Fibroblast of skin of left quadriceps (primary cell): ENCODE measurements at places on chromosomes 7 and 10.

DNA sequence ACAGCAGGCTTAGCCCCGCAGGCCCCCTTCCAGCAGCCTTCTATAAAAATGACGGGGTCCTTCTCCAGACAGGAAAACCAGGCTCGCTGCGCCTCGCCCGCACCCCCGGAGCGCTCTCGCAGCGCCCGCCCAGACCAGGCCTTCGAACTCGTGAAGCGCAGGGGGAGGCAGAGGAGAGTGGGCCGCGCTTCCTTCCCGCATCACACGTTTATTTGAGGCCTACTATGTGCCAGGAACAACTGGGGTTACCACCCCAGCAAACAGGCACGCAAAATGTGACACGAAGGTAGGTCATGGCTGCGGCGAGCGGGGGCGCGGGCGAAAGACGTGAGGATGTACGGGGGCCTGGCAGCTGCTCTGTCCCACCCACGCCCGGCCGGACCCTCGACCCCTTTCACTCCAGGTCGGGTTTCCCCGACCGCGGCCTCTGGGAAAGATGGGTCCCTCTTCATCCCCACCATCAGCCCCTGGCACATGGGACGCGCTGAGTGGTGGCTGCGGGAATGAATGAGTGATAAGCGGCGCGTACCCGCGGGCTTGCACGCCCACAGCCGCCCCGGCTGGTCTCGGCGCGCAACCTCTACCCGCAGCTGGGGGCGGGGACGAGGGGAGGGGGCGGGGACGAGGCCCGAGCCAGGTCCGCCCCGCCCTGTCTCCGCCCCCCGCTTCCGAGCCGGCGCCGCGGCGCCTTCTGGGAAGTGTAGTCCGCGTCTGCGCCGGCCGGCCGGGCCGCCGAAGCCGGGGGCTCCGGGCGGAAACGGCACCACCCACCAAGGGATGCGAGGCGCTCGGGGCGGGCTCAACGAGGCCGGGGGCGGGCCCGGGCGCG, 59.1 kb downstream of the ZNF467 start:
- peak; percentile 83 for DNase-seq

DNA sequence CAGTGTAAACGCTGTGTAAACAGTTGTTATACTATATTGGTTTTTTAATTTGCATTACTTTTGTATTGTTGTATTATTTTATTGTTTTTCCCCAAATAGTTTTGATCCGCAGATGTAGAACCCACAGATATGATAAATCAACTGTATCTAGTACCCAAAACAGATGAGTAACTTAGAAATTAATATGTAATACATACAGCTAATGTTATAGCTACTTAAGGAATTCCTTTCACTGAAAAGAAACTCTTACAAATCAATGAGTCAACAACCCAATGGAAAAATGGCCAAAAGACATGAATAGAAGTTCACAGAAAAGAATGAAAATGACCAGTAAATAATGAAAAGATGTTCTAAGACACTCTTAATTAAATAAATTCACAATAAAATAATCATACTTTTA, 32.3 kb upstream of the ARL4A start:
- no peak for DNase-seq

DNA sequence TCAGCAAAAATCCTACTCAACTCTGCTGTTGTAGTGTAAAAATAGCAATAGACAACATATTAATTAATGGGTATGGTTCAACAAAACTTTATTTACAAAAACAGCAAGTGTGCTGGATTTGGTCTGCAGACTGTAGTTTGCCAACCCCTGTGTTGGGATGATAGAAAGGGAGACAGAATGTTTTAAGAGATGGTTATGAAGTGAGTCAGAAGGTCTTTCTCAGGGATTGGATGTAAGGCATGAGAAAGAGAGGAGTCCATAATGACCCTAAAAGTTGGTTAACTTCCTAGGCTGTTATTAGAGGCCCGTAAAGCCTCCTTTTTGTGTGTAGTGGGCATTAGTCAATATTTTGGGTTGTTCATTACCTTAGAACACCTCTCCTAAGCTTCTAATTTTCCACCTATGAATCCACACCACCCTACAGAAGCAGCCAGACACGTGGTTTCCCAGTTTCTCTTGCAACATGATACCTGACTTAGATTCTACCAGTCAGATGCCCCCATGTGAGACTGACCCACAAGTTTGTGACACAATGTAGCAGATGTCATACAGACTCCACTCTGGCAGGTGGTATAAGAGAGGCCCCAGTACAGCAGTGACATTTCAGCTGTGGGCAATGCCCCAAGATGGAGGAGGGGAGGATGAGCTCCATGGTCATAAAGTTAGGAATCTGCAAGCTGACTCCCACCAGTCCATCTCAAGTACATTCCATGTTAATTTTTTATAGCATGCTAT, 1015.6 kb downstream of the KCNMA1 start:
- DNase-seq = no peak

DNA sequence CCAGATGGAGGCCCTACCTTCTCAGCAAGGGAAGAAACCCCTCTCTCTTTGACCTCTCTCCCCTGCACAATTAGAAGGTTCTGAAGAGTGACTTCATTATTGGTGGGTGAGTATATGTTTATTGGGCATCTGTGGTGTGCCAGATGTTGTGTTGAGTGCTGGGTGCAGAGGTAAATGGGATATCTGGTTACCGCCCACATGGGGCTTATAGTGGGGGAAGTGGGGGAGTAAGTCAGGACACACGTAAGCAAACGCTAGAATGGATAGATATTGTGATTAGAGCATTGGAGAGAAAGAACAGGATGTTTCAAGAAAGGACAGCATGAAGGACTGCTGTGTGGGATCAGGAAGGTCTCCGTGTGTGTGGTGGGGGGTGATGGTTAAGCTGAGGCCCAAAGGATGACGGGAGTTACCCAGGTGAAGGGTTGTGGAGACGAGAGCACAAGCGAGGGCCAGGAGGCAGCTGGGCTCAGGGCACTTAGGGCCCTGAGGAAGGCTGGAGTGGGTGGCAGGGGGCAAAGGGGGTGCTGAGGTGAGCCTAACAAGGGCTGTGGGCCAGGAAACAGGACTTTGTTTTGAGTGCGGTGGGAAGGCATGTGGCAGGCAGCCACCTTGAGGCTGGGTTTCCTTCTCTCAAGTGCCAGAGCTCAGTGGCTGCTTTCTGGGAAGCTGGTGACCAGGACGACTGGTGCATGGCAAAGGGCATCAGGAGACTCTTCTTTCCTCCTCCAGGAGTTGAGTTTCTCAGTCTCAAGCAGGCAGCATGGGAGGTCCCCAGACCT, 299.9 kb downstream of the RPS24 start:
- DNase-seq = no peak

- DNase-seq = no peak
Observed at GRCh38 chr7:151629713-151630272, 110.1 kb upstream of the RHEB start.

DNA sequence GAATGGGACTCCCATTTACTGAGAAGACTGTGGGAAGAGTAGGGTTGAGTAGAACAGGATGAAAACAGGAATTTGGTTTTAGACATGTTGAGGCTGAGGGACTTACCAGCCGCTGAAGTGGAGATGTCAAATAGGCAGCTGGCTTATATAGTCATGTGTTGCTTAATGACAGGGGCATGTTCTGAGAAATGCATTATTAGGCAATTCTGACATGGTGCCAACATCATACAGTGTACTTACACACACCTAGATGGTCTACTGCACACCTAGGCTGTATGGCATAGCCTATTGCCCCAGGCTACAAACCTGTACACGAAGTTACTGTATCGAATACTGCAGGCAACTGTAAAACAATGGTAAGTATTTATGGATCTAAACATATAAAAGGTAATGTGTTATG, 17.5 kb downstream of the ARL3 start:
- no peak for DNase-seq

- no peak for DNase-seq
Observed at GRCh38 chr7:88758381-88759229, 895 bp upstream of the ZNF804B start.

DNA sequence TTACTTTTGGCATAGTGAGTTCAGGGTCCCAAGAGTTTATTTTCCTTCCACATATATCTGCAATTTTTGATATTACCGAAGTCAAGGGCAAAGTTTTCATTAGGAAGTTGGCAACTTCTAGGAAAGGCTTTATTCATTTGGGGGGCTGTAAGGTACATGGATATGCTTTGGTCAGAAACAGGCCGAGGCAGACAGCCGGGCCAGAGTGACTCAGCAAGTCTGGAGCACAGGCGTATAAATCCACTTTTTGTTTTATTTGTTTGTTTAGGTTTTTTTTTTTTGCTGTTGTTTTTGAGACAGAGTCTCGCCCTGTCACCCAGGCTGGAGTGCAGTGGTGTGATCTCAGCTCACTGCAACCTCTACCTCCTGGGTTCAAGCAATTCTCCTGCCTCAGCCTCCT, 3.7 kb downstream of the ZNF680 start:
- no peak for DNase-seq

DNA sequence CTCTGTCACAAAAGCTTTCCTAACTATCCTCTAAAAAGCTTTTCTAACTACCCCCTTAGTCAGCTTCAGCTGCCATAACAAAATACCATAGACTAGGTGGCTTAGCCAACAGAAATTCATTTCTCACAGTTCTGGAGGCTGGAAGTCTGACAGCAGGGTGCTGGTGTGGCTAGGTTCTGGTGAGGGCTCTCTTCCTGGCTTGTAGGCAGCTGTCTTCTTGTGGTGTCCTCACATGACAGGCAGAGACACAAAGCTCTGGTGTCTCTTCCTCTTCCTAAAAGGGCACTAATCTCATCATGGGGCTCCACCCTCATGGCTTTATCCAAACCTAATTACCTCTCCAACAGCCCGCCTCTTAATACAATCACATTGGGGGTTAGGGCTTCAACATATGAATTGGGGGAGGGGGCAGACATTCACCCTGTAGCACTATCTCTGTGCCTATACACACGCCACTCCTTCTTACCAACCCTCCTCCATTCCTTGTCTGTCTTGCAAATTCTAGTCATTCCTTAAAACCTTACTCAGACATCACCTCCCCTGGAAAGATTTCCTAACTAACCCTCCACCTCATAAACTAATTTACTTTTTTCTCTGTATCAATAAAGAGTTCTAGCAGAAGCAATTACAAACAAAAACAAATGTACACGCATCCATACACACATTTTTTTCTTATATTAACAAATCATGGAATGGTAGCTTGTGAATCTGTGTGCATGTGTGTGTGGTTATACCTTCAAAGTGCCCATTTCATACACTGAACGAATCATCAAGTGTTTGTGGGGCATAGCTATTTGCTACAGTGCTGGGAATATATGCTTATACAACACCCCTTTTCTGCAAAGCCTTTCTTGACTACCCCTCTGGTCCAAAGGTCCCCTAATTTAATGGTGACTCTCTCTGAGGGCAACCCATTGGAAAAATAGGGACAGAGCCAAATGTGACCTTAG, 26.4 kb downstream of the RHOBTB1 start:
- no peak for DNase-seq

DNA sequence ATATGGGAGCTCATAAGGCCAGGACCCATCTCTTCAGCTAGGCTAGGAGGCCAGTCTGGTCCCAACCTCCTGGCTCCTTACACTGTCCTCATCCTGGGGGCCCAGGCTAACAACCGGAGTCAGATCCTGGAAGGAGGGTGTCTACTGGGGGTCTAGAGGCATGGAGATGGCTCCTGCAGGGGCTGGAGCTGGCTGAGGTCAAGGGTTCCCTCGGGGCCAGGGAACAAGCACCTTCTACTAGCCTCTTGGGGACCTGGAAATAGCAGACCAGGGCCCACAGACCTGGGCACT, 37.2 kb downstream of the CLRN3 start:
- DNase-seq = no peak

DNA sequence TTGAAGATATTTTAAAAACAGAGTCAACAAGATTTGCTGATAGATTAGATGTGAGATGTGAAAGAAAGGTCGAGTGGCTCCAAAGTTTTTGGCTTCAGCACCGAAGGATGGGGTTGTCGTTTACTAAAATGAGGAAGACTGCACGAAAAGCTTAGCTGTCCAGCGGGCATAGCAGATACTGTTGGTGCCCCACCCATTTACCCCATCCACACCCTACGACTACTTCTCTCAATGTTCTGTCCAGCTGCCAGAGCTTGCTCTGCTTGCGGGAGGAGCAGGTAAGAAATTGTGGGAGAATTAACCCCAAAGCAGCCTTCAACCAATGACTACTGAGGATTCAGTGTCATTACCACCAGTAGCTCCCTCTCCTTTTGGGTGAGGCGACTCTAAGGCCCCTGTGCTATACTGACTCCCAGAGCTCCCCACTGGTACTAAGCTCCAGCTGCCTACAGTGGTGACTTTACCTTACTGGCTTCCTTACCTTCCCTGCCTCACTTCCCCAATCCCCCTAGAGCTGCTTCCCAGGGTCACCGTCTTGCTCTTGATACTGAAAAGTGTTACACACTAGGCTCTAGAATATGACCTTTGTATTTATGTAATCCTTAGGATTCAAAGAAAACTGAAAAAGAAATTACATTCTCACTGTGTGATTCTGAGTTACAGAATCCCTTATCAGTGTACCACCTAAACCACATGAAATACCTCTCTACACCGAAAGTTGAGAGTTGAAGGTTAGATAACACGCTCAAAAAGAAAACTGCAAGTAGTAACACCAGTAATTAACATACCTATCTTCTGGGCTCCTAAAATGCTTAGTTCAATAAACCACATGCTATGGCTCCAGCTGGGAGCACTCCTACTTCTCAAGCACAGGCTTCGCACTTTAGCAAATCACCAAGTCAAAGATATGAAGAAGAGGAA, 22.3 kb downstream of the CACUL1 start:
- DNase-seq = no peak
